Lung microvascular endothelial cell (primary cell): ENCODE measurements at places on chromosomes 5 and 9. TPM values are rescaled to one million over a fixed set of nuclear protein-coding genes. Genes with fewer than 3 reads are reported as not detected.
A peak's percentile ranks its signal among the peaks of the same experiment; 100 is the strongest.

DNA sequence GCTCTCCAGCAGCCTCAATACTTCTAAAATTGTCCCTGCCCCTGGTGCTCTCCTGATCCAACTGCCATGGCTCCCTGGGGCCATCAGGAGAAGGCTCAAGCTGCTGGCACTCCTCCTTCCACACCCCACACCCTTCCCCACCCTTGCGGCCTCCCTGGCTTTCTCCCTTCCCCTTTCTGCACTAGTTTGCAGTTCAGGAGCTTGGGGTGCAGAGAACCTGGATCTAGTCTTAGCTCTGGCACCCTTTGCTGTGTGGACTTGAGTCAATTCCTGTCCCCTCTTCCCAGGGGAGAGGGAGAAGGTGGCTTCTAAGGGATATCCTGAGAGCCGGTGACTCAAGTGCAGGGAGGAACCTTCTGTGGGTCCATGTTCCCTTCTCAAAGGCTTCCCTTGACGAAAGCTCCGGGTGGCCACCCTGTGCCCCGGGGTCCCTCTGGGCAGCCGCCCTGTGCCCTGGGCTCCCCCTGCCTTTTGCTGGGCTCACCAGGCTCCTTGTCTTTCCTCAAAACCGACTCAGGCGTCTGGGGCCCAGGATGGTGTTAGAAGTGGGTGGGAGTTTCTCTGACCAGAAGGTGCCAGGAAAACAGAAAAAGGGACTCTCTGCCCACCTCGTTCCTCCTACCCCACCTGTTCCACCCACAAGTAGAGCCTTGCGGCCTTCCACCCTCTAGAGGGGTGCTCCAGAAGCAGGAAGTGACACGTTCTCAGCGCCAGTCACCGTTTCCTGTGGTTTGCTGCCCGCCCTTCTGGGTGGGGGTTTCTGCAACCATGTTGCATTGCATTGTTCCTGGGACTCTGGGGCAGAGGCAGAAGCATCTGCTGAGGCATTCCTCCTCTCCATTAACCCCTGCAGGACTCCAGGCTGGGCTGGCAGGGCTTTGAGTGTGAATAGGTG, 15.0 kb downstream of the GLIPR2 start:
- DNase-seq = peak; percentile 90

DNA sequence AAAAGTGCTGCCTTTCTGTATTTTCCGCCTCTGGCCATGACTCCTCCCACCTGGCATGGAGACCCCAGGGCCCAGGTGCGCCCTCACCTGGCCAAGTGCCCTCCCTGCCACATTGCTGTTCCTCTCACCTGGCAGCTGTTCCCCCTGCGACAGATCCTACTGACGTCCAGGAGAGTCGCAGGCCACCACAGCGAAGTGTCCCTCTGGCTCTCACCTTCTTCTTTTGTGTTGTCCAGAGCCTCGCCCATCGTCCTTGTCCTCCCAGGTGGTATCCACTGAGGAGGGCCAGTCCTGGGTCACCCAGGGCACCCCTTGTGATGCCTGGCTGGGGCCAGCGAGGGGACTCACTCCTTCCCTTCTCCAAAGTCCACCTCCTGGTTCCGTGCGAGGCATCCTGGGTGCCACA, 2.6 kb downstream of the NKD2 start:
- DNase-seq = no peak

GRCh38 chr9:129981180-129981907, 61.6 kb downstream of the FNBP1 start:
- peak; percentile 94 for DNase-seq

GRCh38 chr9:89797937-89798455, 193.2 kb downstream of the GADD45G start:
- no peak for DNase-seq

DNA sequence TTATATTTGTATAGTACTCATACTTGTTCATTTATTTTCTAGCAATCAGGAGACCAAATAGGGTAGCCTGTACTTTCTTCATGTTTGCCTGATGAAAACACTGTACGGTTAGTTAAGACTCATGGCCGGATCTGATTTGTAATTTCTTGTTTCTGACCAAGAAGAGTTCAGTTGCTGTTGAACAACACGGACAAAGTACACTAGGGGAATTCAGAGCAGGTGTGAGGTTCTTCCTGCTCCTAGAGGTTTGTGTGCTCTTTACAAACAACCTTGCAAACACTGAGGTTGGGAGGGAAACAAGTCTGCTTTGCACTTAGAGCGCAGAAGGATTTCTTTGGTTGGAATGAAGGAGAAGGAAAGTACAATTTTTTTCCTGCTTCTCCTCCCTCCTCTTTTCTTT, 69.7 kb downstream of the TRIO start:
- DNase-seq = no peak

GRCh38 chr5:50958852-50959457, 292.5 kb downstream of the PARP8 start:
- peak; percentile 62 for DNase-seq

DNA sequence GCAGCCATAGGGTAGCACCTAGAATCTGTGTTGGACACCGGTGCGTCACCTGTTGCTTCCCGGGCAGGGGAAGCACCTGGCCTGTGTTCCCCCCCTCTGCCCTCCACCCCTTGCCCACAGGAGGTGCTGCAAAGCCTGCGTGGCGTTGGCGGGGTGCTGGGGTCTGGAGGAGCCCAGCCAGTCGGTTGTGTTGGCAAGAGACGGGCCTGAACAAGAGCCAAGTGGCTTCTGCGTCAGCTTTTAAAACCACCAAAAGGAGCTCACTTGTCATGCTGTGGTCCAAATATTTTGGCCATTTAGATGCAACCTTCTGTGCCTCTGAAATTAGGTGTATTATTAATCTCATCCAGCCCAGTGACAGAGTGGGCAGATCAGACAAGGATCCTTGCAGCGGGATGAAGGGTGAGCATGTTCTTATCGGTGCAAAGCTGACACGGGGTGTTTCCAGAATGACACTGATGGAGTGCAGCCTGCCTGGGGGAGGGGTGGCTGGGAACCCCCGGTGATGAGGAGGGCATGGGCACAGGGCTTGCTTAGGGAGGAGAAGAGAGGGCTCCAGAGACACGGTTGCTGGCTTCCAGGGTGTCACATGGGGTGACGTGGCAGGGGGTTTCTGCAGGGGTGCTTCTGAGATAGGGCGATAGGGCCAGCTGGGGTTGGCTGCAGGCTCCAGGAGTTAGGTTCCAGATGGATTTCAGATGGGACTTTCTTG, 9.7 kb upstream of the RXRA start:
- no peak for DNase-seq

- DNase-seq = peak; percentile 74
Measured at GRCh38 chr9:94806307-94806893, 79.9 kb downstream of the AOPEP start.

GRCh38 chr5:95141141-95141540, 143.8 kb downstream of the MCTP1 start:
- DNase-seq = no peak

GRCh38 chr5:131664929-131665328, 29.9 kb upstream of the RAPGEF6 start:
- DNase-seq = no peak

DNA sequence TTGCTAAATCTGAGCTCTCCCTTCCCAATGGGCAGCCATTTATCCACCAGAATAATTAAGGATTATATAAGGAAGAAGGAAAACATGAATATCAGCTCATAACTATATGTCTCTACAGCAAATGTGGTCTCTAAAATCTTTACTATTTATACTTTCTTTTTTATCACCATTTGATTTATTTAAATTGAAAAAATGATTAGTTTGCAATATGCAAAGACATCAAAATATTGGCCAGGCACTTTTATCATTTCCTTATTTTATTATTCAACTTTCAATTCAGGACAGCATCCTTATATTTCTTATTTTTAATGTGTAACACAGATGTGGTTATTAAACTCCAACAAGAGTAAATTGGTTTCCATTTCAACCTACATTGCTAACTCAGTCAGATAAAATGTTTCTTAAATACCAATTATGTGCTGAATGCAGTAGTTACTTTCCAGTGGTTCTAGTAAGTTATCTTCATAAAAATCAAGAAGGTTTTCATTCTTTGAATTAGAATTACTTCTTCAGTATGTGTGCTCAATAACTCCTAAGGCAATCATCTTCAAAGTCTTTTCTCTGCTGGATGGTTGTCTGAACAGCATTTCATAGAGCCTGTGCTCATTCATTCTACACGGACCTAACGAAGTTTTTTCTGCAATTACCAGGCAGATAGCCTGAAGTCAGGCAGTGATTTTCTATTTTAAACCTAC, 1148.0 kb downstream of the CDH12 start:
- DNase-seq = no peak

DNA sequence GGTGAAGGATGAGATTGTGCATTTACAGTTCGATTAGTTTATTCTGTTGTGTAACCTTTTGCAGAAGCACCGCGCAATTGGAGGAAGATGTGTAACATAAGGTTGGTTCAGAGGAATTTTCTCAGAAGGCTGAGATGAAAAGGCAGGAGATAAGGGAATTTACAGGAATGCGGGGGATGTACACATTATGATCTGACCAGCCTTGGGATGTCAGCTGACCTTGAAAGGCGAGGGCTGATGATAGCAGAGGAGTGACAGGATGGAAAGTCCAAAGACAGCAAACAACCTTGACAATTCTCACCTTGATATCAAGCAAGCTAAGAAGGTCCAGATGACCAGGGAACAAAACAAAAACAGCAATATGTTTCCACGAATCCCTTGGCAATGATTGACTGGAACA, 88.8 kb downstream of the OTULIN start:
- no peak for DNase-seq

DNA sequence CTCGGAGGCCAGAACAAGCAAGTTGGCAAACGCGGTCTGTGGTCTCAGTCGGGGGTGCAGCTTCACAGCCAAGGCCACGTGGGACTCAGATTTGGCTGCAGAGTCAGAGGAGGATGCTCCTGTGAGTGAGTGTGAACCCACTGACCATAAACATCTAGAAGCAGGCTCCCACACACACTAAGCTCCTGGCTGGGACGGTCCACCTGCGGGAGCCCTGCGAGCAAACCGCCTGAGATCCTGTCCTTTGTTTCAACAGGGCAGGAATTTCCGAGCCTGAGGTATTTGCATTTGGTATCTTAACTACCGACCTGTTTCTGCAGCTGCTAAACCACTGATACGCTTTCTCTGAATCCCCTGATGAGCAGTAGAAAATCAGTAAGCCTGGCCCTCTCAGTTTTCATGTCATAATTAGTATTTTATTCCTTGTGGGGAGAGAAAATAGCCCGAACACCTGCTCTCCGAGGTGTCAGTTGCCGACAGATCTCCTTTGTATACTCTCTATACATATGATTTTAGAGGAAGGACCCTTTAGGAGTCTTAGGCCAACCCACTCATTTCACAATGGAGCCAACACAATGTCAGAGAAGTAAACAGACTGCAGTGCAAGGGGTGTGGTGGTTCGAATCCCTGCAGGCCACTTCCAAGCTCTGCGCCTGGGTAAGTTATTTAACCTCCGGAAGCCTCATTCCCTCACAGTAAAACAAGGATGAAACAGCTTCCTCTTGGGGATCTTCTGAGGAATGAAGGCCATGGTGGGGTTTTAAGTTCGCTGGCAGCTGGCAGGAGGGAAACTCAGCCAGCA, 40.9 kb upstream of the PWWP2A start:
- no peak for DNase-seq

- peak; percentile 80 for DNase-seq
Measured at GRCh38 chr5:75668977-75669689, 48.1 kb downstream of the POC5 start.

DNA sequence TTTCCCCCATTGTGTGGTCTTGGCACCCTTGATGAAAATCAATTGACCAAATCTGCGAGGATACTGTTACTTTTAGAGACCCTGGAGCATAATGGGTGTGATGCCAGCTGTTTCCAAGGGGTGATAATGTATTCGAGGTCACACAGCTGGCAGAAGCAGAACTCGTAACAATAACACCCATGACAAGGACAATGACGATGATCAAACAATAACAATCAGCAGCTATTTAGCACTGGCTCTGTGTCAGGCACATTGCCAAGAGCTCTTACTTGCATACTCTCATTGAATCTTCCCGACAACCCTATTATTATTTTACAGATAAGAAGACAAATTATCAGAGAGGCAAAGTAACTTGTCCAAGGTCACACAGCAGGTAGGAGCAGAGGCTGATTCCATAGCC, 223.7 kb upstream of the MSX2 start:
- DNase-seq = no peak

DNA sequence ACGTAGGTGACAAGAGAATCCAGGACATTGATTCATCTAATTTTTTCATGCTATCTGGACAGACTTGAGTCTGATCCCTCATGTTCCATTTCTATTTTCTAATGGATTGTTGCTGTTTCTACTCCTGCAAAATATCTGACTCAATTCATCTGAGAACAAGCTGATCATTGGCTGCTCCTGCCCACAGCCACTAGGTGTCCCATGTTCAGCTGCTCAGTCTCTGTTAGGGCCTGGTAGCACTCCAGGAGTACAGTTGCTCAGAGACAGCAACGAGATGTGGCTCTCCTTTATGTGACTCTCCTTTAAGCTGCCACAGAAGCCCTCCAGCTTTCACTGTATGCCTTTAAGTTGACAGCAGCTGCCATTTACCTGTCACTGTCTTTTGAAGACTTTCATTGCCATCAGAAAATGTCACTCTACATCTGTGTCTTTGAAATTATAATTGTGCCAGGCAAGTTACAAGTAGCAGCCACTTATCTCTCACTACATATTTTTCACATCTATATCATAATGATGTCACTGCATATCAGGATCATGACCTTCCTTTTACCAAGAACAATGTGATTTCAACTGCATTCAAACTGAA, 1944.2 kb upstream of the NUDT12 start:
- no peak for DNase-seq

GRCh38 chr5:149576021-149576420, 5.3 kb upstream of the ARHGEF37 start:
- DNase-seq = no peak

- DNase-seq = no peak
Measured at GRCh38 chr5:174303035-174303434, 257.5 kb downstream of the NSG2 start.

DNA sequence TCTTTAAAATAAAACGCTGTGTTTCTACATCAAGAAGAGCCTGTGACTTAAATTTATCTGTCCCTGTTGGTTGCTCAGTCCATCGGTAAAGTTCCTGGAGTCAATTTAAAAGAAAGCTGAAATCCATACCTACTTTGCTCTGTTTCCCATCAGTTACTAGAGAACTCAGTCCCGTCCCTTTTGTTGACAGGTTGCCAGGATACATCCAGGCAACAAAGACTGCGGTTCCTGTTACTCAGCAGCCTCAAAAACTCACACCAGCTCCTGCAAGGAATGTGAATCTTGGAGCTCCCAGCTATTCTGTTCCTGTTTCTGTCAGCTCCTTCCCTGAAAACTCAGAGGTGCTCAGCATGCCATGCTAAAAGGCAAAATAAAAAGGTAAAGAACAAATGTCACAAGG, at the start of gene ZNF474:
Gene ZNF474, plus strand, starts transcription at position 241 of the 400 bp plus-strand sequence. CDS start 22,445 bp downstream, outside the sequence.
- DNase-seq = peak; percentile 80

The IL3 gene
- not detected in 2 replicates for total RNA-seq

The SH3TC2 gene
- 4.0 and 15.0 TPM in 2 replicates for total RNA-seq

The ORM2 gene
- not detected in 2 replicates for total RNA-seq

The LURAP1L gene
- 1.7 and 2.0 TPM in 2 replicates for total RNA-seq

The MYOT gene
- total RNA-seq = not detected in 2 replicates

The CEL gene
- under 0.01 TPM in 2 replicates for total RNA-seq

The SYNPO gene
- total RNA-seq = 7.4 and 10.7 TPM in 2 replicates

The PCDHB14 gene
- total RNA-seq = 1.1 and 1.4 TPM in 2 replicates

The PKD2L2 gene
- not detected in 2 replicates for total RNA-seq
